Kidney tubule cell (primary cell): ENCODE measurements at places on chromosomes 6 and 20.

DNA sequence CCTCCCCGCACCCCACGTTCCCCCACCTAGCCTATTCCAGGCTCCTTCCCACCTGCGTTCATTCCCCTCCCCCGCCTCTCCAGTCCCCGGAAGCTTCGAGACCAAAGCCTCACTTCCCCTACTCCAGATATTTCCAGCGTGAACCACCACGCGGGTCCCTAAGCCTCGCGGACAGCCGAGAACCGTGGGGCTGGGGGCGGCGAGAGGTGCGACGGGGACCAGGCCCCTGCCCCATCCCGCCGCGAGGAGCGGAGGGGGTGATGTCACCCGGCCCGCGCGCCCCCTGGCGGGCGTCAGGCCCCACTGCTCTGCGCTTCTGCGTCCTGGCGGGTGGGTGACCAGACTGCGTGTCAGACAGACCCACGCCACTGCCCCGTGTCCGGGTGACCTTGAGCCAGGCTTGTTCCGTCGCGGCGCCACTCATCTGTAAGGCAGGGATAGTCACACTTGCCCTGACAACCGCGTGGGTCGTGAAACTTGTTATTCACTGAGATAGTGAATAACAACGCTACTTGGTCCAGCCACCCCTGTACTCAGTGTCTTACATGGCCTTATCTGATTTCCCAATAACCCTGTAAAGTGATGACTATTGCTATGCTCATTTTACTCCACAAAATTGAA lies 9.0 kb upstream of the HSP90AB1 start:
- peak; percentile 78 for DNase-seq

GRCh38 chr20:46001498-46001897 lies 7.2 kb upstream of the MMP9 start:
- DNase-seq = no peak

GRCh38 chr6:148736774-148737412 lies 9.9 kb upstream of the UST start:
- DNase-seq = peak; percentile 56

GRCh38 chr6:73309535-73309784 lies 44.6 kb downstream of the DPPA5 start:
- no peak for DNase-seq
